HAP-1 (cell line): ENCODE measurements at places on chromosomes 1 and 21.

GRCh38 chr1:50968821-50969610 lies 1.0 kb upstream of the CDKN2C start:
- DNase-seq, result no peak

GRCh38 chr1:113191579-113192076 lies 118.6 kb downstream of the LRIG2 start:
- no peak for DNase-seq

- DNase-seq, result peak; percentile 65
These were observed 72.7 kb upstream of the AK4 start for GRCh38 chr1:65075123-65075976.

DNA sequence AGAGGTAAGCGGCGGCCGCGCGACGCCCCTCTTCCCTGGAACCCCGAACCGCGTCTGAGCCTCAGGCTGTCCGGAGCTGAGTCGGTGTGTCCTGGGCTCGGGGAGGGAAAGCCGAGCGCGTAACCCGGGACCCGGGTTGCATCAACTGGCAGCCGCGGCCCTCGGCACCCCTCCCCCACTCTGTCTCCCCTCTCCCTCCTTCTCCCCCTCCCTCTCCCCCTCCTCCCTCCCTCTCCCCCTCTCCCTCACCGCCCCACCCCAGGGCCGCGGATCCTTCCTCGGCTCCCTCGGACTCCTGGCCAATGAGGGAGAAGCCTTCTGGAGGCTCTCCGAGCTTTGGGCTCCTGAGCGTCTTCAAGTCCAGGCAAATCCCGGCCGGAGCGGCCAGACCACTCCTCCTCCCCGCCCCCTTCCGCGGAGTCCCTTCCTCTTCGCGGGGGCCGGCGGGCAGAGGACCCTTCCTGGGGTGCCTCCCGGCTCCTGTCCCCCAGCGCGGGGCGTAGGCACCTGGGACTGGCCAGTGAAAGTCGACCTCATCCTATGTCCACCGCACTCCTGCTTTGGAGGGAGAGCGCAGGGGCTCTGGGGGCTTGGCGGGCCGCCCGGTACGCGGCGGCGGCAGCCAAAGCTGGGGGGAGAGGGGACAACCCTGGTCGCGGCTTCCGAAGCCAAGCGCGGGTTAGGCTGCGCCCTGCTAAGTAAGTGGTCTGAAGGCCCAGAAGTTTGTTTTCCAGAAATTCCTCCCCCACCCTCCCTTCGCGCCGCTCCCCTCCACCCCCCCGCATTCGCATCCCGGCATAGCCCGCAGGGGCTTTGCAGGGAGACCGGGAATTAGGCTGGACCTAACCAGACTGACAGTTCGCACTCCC lies 850 bp downstream of the SESN2 start:
- DNase-seq, result peak; percentile 92

DNA sequence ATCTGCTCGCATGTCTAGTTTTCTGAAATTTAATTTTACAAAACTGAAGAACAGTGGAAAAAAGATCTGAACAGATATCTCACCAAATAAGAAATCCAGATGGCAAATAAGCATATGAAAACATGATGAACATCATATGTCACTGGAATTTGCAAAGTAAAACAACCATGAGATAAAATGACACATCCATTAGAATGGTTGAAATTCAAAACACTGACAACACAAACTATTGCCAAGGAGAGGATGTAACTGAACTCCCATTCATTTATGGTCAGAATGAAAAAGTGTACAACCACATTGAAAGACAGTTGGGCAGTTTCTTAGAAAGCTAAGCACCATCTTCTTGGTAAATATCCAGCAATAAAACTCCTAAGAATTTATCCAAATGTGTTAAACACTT lies 312.7 kb upstream of the NCAM2 start:
- DNase-seq, result no peak

DNA sequence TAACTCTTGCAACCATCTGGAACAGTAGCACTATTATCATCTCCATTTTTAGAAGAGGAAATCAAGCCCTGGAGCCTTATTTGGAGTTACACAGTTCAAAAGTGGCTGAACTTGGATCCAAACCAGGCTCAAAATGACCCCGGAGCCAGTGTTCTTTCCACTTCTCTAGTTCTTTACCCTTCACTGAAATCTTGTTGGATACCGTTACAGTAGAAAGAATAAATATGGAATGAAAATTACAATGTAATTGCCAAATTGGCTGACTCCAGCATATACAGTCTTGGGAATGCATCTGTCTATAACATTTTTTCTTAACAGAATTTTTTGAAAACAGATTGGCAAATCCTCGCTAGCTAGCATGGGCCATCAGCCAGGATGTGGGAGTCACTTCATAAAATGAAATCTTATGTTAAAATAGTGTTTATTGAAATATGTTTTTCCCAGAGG lies 261.4 kb downstream of the CTH start:
- no peak for DNase-seq

GRCh38 chr1:209344156-209344555 lies 239.4 kb upstream of the CAMK1G start:
- DNase-seq, result no peak

- DNase-seq, result no peak
These were observed 116.8 kb downstream of the RGS2 start for GRCh38 chr1:192925609-192926008.

- DNase-seq, result peak; percentile 56
These were observed 464 bp downstream of the ACBD6 start for GRCh38 chr1:180501865-180502360.

GRCh38 chr1:160144921-160145320 lies 6.5 kb upstream of the ATP1A4 start:
- no peak for DNase-seq

GRCh38 chr1:16172964-16173446 lies 17.1 kb upstream of the EPHA2 start:
- DNase-seq, result no peak

DNA sequence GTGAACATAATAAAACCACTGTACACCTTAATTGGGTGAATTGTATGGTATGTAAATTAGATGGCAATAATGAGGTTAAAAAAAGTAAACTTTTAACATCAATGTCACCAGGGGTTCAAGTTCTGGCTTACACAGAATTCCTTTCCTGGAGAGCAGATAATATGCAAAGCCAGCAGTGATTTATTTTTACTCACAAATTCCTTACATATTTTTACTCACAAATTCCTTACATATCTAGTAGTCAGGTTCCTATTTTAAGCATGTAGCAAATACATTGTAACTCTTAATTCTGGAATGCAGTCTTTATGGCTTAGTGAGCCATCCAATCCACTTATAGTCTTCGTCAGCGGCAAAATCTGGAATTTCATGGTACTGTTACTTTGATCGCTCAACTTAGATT lies 1.3 kb upstream of the UBE4B start:
- DNase-seq, result no peak

DNA sequence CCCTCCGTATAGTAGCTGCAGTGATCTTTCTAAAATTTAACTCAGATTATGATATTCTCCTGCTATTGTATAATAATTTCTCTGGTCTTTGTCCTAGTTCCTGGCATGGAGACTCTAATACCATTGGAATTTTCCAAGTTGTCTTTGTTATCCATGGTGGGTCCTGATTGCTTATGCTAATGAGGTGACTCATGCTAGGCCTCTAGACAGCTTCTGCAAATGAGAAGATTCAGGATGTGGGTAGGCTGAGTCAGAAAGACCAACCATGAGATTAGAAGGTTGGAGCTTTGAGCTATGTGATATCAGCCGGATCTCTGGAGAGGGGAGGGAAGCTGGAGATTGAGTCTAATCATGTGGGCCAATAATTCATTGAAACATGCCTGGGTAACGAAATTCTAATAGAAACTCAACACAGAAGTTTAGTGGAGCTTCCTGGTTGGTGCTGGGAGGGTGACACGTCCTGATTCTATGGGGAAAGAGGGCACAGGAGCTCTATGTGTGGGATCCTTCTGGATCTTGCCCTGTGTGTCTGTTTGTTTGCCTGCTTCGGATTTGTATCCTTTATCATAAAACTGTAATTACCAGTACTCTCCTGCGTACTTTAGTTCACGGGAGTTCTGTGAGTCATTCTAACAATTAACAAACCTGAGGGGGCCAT lies 73.2 kb upstream of the CNIH3 start:
- no peak for DNase-seq

- no peak for DNase-seq
These were observed 48.5 kb downstream of the EVI5 start for GRCh38 chr1:92736395-92736794.

DNA sequence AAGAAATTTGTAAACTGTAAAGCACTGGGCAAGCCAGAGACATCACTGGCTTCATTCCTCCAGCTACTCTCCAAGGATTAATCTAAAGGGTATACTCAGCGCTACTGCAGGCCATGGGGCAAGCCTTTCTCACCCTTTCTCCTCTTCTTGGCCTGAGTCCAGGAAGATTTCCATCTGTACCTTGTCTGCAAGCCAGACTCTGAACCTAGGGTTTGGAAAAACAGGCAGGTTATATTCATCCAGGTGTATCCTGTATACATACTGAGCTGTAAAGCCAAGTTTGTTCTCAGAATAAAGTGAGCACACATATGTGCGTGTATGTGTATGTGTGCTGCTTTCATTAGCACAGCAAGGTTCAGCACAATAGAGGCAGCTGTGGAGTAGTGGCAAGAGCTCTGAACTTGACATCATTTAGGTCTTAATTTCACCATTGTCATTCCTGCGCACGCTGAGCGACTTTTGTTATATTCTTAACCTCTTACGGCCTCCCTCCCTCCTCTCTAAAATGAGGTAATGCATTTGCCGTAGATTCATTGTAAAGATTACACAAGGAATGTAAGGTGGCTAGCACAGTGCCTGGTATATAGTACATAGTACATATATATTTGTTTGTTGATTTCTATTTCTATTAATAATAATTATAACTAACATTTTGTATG lies 128.1 kb upstream of the JUN start:
- peak; percentile 28 for DNase-seq

DNA sequence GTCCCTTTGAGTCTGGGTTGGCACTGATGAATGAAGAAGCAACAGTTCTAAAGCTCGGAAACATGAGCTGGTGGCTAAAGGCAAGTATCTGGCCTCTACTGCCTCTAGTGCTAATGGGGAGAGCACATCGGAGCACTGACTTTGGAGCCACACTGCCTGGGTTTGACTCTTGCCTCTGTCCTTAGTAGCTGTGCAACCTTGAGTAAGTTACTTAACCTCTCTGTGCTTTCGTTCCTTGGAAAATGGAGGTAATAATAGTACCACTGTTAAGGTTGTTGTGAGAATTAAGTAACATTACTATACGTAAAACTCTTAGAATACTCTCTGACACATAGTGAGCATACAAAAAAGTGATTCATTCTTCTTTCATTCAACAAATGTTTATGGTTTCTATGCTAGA lies 211.2 kb downstream of the ATG4C start:
- DNase-seq, result no peak

- DNase-seq, result no peak
These were observed 57.8 kb downstream of the ZMYM4 start for GRCh38 chr1:35326246-35326866.

GRCh38 chr21:15124731-15125130 lies 59.9 kb upstream of the NRIP1 start:
- DNase-seq, result no peak

GRCh38 chr1:156625436-156626078 lies 6.3 kb downstream of the HAPLN2 start:
- DNase-seq, result peak; percentile 40

- no peak for DNase-seq
These were observed 6.2 kb upstream of the TEX50 start for GRCh38 chr1:173628888-173629287.
